ENCODE measurements at places on chromosomes 16 and 17.

GRCh38 chr17:43601280-43602039 is 55.3 kb upstream of the ETV4 start:
- DNase-seq: no peak

DNA sequence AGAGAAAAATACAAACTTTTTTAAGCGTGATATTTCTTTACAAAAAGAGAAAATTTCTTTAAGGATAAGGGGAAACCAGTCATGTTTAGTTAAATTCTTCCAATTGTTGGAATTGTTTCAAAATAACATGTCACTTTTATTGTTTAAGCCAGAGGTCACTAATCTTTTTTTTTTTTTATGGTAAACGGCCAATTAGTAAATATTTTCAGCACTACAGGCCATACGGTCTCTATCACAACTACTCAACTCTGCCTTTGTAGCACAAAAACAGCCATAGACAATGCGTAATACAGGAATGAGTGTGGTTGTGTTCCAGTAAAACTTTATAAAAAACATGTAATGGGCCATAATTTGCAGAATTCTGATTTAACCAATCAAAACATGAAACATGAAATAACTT is 401.4 kb downstream of the GRIN2A start:
- no peak for DNase-seq

GRCh38 chr16:27482397-27483087 is 67.2 kb downstream of the GTF3C1 start:
- DNase-seq: no peak

- no peak for DNase-seq
Measured at GRCh38 chr16:87824991-87825841, 44.1 kb downstream of the SLC7A5 start.

- DNase-seq: no peak
Measured at GRCh38 chr16:27244363-27244755, 24.2 kb downstream of the NSMCE1 start.

- DNase-seq: no peak
Measured at GRCh38 chr17:39863244-39863917, 731 bp downstream of the IKZF3 start.

GRCh38 chr17:66496306-66496705 is 193.9 kb downstream of the PRKCA start:
- DNase-seq: no peak

- DNase-seq: no peak
Measured at GRCh38 chr17:75326226-75326848, 37.1 kb upstream of the SLC25A19 start.

DNA sequence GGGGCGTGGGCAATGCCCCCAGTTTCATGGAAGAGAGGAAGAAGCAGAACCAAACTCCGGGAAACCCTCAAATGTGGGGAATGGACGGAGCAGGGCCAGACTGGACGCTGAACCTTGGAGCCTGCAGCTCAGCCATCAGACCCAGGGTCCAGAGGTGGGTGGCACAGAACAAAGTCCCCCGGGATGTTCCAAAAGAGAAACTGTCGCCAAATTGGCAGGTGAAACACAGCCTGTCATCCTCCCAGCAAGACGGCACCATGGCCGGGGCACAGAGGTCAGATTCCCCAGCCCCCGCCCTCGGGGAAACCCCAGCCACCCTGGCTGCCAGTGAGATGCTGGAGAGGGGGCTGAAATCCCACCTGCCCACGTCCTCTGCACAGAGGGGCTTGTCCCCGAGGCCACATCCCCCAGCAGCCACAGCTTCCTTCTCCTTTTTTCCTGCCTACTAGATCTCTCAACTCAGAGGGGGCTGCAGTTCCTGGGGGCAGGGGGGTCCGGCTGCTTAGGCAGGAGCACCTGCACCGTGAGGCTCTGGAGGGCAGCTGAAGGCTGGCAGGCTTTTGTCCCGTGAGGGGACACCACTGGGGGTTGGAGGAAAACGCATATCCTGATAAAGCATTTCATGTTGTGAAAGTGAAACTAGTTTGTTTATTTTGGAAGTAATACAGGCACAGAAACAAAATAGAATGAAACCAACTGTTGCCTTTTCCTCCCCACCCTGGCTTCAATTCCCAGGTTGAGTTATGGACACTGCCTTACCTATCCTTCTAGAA is 1.2 kb upstream of the SECTM1 start:
- no peak for DNase-seq

- DNase-seq: no peak
Measured at GRCh38 chr17:13525876-13526275, 75.9 kb downstream of the HS3ST3A1 start.

- DNase-seq: no peak
Measured at GRCh38 chr16:70388006-70388680, 41.4 kb downstream of the DDX19A start.

DNA sequence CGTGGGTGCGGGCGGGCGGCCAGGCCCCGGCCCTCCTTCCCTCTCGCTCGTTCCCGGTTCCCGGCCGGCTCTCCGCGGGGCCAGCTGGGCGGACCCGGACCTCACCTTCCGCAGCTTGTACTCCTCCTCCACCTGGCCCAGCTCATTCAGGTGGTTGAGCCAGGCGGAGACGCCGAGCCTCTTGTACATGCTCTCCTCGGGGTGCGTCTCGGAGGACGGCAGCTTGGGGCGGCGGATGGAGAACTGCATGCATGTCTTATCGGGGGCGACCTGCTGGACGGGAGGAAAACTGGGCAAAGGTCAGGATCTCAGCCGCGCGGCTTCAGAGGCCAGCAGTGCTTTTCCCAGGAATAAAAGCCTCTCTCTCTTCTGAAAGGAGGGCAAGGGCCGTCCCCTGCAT is 85.4 kb downstream of the TBC1D16 start:
- DNase-seq: no peak

DNA sequence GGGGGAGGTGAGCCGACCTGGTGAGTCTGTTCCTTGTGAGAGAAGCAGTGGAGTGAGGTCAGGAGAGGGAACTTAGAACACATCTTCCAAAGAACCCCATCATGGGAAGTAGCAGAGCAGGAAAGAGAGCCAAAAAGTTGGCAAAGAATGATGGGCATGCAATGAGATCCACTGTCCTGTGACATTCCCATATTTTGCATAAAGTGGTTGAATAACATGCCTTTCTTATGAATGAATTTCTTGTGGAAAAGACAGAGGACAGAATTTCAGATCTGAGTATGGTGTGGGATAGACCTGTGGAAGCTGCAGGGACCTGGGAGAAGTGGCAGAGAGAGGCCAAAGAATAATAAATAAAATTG is 41.3 kb downstream of the TMEM100 start:
- no peak for DNase-seq

DNA sequence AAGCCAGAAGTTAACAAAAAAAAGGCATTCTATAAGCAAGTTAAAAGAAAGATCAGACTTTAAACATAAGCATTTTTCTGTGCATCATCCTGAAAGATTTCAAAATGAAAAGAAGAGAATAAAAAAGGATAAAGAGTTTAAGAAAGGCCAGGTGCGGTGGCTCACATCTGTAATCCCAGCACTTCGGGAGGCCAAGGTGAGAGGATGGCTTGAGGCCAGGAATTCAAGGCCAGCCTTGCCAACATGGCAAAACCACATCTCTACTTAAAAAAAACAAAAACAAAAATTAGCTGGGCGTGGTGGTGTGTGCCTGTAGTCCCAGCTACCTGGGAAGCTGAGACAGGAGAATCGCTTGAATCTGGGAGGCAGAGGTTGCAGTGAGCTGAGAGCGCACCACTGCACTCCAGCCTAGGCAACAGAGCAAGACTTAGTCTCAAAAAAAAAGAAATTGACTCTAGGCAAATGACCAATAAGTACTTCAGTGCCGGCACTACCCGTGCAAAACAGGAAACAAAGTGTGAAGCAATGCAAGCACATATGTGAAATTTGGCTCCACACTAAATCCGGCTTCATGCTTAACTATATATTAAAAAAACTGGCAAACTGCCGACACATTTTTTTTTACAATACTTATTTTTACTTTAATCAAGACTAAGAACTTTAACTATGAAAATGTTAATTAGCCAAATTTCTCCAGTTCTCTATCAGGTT is 83.2 kb upstream of the C17orf78 start:
- no peak for DNase-seq

DNA sequence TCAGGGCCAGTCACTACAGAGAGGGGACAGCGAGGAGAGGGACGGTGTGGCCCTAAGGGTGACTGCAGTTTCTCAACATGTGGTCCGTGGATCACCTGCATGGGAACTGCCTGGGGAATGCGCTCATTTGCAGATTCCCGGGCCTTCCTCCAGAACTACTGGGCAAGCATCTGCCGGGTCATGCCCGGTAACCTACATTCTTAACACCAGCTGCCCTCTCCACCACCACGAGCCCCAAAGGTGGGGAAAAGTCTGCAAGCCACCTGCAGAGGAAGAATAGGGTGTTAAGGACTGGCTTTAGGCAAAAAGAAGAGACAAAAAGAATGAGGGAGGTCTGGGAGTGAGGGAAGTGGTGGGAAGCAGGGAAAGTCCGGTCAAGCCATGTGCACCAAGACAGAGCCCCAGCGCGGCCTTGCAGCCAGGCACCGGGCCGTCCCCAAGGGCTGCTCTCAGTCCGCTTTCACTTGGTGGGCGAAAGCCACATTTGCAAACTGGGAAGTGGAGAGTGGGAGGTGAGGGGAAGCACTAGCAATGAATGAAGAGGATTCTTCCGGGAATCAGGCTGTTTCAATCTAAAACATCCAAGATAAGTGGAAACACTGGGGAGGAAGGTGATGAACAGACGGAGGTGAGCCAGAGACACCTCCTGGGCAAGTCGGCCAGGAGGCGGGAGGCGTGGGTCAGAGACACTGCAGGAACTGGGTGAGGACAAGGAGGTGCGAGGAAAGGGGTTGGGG is 70.3 kb downstream of the N4BP1 start:
- DNase-seq: no peak

DNA sequence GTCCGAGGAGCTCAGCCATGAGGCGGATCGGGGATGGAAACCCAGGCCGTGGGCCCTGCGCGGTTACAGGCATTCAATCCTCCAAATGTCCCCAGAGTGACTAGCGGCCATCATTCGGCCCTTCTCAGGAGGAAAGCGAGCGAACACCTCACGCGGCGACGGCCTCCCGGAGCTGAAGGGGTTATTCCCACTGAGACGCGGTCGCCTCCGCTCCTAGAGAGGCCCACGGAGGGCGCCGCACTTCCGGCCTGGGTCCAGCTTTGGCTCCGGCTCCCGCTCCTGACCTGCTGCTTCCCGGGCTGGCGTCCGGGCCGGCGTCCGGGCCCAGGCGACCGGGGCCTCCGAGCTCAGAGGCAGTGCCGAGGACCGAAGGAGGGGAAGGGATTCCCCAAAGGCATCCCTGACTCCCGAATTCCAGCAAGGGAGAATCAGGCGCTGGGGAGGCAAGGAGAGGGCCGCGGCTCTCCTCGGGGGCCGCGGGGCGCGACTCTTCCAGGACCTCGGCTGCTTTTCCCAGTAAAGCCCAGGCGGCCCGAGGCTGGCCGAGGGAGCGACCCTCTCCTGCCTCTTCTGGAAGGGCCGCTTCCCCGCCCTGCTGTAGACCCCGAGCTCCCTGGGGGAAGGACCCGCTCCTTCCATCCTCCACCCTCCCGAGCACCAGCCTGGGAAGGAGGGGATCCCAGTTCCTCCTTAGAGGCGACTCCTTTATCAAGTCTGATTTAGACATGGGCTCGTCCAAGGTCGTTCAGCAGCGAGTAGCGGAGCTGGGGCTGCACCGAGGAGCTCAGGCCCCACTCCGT is 18.6 kb upstream of the ZNF629 start:
- DNase-seq: peak; percentile 77

DNA sequence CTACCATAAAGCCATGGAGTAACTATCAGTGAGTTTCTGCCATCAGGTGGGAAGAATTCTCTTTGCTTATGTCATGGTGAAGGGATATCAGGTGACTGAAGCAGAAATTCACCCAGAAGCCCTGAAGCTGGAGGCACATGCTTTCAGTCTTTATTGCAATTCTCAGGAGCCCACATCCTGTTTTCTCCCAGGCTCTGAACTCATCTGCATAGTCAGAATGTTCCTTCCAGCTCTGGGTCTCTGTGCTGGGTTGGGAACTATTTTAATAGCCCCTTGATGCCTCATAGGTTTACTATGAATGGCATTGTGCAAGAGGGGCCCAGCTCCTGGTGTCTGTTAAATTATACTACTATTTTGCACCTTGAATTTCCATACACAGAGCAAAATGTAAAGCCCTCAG is 198.4 kb upstream of the SOX9 start:
- DNase-seq: no peak

DNA sequence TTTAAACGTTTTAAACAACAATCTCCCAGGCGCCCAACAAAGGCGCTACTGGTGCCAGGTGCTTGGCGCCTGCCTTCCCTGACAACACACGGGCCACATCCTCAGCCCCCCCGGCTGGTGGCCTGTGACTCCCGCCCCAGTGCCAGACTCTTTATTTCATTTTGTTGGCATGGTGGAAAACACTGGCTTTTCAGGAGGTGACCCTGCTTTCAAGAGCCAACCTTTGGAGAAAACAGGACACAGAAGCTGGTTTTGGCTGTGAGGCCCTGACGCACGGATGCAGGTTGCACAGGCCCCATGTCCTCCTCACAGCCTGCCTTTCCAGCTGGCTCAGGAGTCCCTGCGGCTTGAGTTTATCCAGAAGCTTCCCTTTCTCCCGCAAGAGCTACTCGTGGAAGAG is 100.0 kb downstream of the METRNL start:
- DNase-seq: peak; percentile 37

DNA sequence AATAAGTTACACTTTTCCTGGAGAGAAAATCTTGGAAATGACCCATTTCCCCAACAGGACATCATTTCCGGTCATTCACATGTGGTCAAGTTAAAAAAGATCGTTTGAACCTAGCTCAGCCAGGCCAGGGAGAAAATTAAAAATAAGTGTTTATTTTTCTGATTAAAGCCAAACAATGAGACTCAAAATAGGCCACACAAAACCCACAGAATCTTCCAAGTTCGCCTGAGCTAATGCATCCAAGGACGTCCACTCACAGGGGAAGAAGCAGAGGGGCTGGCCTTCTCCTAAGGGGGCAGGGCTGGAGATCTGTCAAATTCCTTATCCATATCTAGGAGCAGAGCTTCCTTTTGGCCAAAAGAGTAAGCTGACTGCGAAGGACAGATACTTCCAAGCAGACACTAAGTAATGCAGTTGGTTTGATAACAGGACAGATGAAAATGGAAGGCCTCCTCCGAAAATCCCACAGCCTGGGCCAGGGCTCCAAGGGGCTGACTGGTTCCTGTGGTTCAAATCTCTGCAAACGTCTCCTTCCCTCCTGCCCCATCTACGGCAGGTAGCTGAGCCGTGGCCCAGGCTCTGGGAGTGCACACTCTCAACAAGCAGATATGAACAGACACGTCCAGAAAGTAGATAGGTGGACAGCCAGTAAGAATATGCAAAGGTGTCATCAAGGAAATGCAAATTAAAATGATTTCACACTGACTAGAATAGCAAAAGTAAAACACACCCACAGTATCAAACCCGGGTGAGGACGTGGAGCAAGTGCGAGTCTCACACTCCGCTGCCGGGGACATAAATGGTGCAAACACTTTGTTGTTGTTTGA is 98.5 kb downstream of the MRM3 start:
- DNase-seq: no peak

Measured in NCI-H774 (cell line).